GM20000 (cell line): ENCODE measurements at places on chromosomes 16 and 17.

DNA sequence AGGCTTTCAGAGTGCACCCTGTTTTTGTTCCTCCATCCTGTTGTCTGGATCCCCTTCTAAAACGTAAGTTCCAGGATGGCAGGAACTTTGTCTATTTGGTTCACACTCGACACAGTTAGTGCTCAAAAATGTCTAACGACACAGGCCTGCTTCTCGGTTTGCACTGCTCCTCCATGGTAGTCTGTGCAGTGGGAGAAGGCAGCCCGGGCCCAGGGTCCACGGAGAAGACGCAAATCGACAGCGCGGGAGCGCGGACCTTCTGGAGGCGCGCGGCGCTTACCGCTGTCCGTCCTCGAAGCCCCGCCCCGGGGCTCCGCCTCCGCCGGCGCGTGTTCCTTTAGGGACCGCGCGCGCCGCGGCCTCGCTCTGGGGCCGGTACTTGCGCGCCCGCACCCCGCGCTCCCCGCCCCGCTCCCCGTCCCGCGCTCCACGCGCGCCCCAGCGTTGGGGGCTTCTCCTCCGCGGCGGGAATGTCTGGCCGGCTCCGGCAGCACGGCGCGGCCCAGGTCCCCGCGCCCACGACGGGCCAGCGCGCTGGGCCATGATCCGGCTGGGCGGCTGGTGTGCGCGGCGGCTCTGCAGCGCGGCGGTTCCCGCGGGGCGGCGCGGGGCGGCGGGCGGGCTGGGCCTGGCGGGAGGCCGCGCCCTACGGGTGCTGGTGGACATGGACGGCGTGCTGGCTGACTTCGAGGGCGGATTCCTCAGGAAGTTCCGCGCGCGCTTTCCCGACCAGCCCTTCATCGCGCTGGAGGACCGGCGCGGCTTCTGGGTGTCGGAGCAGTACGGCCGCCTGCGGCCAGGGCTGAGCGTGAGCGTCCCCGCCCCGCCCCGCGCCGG is at the start of gene NT5M:
TSS of gene NT5M (plus strand) at position 364 of the 837 bp plus-strand sequence. CDS start at position 542, 178 bp downstream.
- DNase-seq = peak; percentile 93

DNA sequence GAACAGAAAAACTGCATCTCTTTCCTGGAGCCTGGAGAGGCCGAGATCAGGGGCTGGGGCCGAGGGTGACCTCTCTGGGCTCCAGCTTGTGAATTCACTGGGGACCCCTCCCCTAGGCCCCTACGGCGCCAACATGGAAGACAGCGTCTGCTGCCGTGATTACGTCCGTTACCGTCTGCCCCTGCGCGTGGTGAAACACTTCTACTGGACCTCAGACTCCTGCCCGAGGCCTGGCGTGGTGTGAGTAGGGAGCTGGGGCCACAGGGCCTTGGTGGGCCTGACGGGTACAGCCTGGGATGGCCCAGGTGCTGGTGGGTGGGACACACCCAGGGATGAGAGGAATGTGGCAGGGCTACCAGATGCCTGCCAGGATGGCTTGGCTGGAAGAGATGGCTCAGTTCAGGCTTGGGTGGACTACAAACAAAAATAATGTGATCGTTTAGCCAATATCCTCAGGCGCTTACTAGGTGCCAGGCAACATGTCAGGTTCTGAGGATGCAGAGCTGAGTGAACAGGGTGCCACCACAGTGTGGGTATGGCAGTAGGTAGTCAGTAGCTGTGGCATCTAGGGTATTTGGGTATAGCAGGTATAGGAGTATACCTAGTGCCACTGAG is 1.8 kb downstream of the CCL22 start:
- DNase-seq = no peak

- DNase-seq = no peak
Observed at GRCh38 chr16:78022347-78023060, at the start of gene CLEC3A. Gene CLEC3A (plus strand): TSS chr16:78022548. CDS start chr16:78022627, 79 bp downstream.

DNA sequence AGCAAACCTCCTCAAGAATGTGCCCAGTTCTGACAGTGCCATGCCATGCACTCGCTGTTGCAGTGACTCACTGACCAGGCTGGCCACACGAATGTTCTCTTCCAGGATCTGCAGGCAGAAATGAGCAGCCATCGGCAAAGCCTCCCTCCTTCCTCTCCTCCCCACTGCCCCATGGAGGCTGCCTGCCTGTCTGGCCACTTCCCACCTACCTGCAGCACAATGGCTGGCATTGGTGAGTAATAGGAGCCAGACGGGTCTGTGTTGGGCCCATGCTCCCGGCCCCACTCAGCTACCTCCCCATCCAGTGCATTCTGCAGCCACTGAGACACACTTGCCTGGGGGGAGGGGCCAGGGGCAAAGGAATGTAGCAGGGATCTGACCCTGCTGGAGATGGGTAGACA is 2.8 kb upstream of the MATCAP1 start:
- no peak for DNase-seq
